Bronchial epithelial cell (primary cell): ENCODE measurements at places on chromosomes 4 and X. TPM values are rescaled to one million over a fixed set of nuclear protein-coding genes. Genes with fewer than 3 reads are reported as not detected.

DNA sequence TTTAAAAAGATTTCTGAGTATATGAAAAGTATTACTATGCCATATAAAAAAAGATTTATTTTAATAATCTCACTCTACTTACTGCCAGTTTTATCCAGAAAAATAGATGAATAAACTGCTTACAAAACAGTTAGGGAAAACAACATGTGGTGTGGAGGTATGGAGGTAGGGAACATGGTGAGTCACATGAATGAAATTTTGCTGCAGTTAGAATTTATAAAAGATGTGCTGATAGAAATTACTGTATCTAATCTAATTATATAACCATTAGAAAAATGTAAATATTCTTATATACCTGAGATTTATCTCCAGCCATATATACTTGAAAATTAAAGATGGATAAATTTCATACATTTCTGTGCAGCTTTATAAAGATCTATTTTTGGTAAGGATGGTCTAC lies 184.0 kb upstream of the ANK2 start:
- DNase-seq, result peak; percentile 29

DNA sequence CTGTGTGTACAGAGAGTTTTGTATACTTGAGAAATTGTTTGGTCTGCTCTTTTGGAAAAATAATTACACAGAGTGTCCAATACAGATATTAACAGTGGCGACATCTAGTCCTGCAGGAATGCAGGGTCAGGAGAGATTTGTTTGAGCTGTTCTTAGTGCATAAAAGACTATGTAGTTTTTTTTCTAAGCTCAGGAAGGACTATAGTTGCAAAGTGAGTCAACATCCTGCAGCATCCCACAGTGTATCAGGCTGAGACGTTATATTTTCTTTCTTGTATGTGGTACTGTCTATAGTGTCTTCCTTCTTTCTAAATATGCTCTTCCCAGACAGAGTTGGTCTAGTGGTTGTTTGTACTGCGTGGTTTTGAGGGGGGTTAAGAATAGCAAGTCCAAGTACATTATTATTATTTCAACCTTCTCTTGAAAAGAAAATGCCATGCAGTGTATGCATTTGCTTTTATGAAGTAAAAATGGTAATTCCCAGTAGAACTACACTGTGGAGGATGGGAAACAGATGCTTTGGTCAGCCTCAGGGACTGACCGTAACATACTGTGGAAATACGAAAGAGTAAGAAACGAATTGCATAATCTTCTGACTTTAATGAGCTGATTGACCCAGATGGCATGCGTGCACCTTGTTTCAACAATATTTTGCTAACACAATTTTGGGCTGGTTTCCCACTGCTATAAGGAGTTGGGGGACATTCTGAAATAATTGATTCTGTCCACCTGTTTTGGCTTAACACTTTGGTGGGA lies 67.4 kb downstream of the DMP1 start:
- DNase-seq, result peak; percentile 25

DNA sequence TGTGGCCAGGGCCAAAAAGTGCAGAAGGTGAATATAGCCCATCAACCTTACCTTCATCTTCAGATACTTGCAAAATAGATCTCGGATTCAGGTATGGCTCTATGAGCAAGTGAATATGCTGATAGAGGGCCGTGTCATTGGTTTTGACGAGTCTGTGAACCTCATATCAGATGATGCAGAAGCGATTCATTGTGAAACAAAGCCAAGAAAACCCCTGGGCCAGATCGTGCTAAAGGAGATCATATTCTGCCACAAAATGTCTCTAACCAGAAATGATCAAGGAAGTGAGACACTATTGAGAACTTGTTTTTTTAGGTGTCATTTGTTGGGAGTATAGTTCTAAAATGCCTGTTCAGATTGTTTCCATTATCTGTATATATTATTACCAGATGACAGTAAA lies 48.3 kb downstream of the PDK3 start:
- DNase-seq, result peak; percentile 21

DNA sequence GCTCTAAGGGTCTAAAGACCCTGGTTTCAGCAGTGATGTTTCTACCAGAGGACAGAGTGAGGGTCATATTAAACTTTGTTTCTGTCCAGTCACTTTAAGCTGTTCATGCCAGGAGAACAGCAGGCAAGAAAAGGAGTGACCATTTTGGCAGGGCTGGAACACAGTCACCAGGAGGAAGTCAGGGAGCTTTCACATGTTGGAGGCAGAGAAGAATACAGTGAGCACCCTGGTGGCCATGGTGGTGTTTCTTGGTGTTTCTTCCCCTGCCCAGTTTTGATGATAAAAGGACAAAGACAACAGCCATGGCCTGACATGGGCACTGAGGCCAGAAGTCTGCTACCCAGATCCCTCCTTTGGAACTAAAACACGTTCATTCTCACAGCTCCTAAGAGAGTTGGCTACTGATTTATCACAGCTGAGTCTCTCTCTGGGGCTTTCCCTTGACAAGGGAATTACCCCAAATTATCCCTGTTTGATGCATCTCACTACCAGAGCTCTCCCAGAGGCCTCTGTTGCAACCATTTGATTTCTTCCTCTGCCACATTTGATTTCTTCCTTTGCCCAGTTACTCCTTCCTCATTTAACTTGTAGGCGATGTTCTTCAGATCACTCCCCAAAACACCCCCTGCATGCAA lies 106.4 kb upstream of the NWD2 start:
- DNase-seq, result no peak

- no peak for DNase-seq
These were observed 34.2 kb downstream of the COX7B2 start for GRCh38 chr4:46874811-46875210.

GRCh38 chr4:142645475-142646108 lies 200.5 kb downstream of the INPP4B start:
- no peak for DNase-seq

Gene FMR1NB
- not detected in 2 replicates for total RNA-seq

Gene RNF128
- 21.0 and 32.1 TPM in 2 replicates for total RNA-seq

DNA sequence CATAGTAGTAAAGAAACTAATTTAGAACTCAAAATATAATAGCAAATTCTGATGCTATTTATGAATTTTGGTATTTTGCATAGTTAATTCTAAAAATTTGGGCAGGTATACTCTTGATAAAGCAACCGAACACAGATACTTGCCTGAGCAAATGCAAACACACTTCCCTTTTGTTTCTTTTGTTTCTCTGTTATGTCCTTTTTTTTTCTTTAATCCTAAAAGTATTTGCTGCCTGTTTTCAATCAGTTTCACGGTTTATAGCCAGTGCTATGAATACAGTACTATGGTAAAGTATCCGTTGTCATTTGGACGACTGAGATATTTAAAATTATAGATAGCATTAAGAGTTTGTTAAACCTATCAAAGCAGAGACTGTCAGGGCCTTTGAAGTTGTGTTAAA lies 84.3 kb upstream of the HPRT1 start:
- no peak for DNase-seq

DNA sequence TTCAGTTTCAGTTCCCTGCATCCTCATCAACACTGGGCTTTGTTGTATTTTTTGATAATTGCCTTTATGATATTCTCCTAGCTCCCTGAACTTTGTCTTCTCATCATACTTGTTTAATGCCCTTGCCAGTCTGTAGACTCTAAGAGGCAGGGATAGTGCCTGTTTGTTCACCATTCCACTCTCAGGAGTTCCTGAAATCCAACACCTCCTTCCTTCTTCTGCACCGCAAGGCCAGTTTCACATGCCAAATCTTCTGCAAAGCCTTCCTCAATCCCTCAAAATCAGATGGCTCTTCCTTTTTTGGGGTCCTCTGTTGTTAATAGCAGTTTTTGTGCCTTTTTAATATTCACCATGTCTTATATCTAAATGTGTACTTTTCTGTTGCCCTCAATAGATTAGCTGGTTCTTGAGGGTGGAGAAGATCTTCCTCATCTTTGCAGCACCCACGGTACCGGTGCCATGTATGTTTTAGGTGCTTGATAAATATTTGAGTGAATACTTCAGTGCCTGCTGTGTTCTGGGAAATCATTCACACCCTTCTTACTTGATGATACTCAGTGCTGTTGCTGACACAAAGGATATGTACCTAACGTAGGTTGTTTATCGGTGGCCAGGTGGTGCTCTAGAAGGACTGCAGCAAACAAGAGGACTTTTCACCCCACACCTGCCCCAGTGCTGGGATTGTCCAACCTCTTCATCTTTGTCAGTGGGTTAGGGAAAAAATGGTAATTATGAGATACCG lies 85.3 kb upstream of the LIMCH1 start:
- no peak for DNase-seq

- no peak for DNase-seq
These were observed 141.2 kb upstream of the ZIC3 start for GRCh38 chrX:137424679-137425078.

- no peak for DNase-seq
These were observed 317 bp upstream of the FRMPD4 start for GRCh38 chrX:12137951-12138360.

Gene MAGEC1
- not detected in 2 replicates for total RNA-seq

DNA sequence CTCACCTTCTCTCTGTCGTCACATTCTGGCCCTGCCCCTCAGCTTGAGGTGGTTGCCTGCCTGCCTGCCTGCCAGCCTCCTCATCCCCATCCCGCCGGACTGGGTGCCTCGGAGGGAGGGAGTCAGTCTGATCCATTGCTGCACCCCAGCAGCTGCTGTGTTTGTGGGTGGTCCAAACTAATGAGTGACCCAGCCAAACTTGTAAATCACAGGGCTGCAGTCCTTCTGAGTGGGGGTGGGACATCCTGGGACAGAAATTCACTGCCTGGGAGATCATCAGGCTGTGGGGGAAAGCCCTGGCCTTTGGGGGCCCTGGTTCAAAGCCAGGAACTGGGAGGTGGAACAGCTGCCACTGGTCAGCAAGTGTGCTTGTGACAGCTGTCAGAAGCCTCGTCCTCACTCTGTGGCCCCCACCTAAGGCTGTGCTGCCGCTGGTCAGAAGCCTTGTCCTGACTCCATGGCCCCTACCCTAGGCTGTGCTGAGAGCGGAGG lies 5.6 kb downstream of the GPR78 start:
- DNase-seq, result no peak

Gene CCDC120
- 1.1 and 2.2 TPM in 2 replicates for total RNA-seq

- no peak for DNase-seq
These were observed 688.9 kb upstream of the AMOT start for GRCh38 chrX:113529426-113530013.

DNA sequence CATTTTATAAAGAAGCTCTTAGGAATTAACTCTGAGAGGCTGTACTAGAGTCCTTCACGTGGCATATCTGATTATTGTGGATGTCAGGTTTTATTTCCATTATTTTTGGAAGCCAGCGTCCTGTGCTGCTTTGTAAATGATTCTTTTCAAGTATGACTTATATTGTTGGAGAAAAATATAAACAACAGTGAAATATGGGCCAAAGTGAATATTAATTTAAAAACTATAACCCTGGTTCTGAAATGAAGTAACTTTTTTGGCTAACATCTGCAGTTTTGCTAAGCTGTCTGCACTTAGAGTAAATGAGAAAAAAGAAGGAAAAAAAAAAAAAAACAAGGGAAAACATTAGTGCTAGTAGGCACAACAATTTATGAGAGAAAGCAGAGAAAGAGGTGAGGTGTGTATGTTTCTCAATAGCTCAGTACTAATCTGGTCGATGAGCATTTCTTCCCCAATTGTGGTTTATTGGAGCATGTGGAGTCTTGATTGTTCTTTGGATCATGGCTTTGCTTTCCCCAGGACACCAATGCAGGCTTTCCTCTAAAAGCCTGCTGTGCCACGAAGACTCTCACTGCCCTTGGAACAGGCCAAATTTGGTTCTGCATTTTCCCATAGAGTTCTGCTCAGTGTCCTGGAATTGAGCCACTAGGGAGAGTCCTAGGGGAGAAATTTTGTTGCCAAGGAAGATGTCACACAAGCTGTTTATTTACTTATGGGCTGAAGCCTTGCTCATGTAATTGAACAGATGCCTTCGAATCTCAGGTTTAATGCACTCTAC lies 273.3 kb downstream of the DKK2 start:
- DNase-seq, result peak; percentile 2

- DNase-seq, result peak; percentile 88
These were observed 276.8 kb downstream of the ZNF674 start for GRCh38 chrX:46268412-46268811.

DNA sequence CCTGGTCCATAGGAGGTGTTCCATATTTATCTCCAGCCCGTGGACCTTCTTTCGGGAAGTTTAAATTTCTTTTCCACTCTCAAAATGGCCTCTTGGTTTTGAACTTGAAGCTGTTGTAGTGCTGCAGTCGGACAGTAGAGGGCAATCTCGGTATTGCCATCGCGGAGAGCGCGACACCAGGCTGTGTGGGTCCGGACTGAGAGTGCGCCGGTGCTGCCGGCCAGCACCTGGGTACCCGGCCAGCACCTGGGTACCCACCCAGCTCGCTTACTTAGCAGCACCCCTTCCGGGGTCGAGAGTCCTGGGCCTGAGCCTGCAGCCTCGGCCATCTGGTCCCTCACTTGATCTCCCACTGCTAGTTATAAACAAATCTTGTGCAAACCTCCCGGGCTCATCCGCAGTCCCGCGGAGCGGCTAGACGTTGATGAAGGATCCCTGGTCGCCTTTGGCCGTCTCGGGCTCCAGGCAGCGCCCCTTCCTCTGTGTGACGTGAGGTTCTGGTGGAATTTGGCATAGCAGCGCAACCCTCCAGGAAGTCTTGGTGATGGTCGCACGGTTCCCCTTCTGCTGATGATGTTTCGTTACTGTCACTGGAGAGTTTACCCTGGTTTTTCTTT lies 18.0 kb downstream of the FAM9A start:
- no peak for DNase-seq

Gene KLB
- total RNA-seq, result under 0.01 TPM in 2 replicates

- no peak for DNase-seq
These were observed 42.0 kb downstream of the ELOVL6 start for GRCh38 chr4:110156442-110156841.

DNA sequence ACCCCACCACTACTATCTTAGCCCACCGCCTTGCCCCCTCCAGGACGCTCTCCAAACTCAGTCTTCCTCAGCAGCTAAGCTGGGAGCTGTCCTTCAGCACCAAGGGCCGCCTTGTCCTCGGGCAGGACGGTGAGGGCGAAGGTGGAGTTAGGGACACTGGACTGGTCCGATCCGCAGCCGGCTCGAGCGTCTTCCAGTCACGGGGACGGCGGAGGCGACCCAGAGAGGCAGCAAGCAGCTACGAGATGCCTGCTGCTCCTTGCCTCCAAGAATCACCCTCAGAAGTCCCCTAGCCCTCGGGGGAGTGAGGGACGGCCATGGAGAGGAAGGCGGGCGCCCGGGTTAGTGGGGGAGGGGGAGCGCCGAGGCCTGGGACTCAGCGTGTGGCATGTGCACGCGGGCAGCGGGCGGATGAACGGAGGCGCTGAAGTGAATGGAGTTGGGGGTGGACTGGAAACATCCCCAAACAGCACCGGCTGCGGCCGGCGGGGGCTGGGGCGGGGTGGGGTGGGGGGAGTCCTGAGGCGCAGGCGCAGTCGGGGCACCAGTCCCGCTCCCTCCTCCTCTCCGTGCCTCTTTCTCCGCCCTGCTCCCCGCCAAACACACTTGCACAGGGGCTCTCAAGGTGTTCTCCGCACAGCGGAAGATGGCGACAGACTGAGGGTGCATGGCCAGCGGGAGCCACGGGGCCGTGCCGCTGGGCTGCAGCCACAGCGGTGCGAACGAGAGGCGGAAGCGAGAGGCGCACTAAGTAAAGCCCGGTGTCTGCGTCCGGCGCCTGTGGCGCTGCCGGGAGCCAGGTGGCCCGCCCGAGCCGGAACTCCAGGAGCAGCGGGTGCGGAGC lies at the start of gene NALF2:
NALF2 (plus strand) TSS at position 545 of the 844 bp plus-strand sequence. CDS start 957 bp downstream, outside the sequence.
- DNase-seq, result peak; percentile 27
